Posterior vena cava (tissue), 2 donors: ENCODE measurements at places on chromosomes 4 and X. TPM values are rescaled to one million over a fixed set of nuclear protein-coding genes. Genes with fewer than 3 reads are reported as not detected.

DNA sequence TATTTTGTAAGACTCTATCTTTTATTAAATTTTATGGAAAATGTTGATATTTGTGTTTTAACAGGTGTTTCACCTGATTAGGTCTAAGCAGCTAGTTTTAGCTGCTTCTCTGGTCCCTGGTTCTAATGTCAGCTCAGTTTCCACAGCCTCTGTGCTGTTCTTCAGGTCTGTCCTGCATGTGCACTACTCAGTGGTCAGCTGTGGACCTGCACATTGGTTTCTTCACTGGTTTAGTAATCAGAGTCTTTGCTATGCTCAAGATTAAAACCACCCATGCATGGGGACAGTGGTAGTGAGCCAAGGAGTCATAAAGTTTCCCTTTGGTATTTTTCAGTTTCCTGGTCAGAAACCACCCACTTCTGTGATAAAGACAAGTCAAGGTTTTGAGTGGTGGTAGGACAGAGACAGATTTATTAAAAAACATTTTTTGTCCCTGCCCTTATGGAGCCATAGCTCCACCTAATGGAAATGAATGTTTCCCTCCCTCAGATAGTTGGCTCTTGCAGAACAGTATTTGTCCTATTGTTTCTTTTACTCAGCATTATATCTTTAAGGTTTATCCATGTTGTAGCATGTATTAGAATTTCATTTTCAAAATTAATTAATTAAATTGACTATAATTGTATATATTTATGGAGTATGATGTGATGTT lies 36.8 kb upstream of the VBP1 start:
- DNase-seq, result no peak

GRCh38 chr4:101102114-101102742 lies 245.1 kb downstream of the PPP3CA start:
- DNase-seq, result peak; percentile 85

The PITX2 gene
- 0.43 TPM for total RNA-seq

The GRIA3 gene
- total RNA-seq, result 15.2 TPM

The HEPH gene
- 22.2 TPM for total RNA-seq

DNA sequence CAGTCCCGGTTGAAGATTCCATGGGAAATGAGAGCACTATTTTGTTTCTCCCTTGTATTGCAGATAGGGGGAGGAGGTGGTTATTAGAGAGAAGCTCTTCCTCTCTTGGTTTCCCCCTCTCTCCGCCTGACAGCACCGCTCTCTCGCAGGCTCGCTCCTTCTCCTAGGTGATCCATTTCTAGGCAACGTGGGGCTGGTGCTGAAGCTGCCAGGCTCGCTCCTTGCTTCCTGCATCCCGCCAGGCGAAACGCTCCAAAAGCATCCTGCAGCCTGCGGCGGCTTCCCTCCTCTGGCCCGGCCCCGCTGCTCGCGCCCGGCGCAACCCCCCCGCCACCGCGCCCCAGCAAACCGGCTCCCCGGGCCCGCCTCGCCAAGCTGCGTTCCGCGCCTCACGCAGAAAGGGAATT lies at the start of gene GRID2:
GRID2 (plus strand) TSS at position 346 of the 407 bp plus-strand sequence.
- no peak for DNase-seq
